Left kidney (tissue), 8 donors: ENCODE measurements at places on chromosomes 11 and 22.

DNA sequence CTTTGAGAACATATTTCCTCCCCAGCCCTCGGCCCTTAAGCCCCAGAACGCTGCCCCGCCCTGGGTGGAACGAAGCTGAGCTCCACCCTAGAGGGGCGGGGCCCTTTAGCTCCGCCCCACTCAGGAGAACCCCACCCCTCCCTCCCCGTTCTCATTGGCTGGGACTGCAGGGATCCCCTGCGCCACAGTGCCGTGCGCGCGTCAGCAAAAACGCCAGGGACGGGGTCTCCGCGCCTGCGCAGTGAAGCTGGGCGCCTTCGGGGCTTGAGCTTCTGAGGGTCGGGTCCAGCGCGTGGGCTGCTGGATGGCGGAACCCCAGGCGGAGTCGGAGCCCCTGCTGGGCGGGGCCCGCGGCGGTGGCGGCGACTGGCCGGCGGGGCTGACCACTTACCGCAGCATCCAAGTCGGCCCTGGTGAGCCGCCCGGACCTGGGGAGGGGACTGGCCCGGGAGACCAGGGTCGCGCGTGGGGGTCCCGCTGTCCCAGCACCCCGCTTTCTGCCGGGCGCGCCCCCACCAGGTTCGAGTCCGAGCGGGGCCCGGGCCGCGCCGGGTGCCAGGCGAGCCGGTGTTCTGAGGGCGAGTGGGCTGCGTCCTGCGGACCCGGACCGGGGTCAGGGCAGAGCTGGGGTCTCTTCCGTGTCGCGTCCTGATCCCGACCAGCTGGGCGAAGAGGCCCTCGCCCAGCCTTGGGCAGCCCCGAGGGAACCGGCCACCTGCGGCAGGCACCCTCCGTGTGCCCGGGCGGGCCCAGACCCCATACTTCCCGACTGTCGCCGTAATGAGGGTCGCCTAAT is at the start of gene TPCN2:
Gene TPCN2 (plus strand): TSS at position 239 of the 796 bp plus-strand sequence. CDS start 66 bp downstream, at position 305.
- peak; percentile 95 for DNase-seq

DNA sequence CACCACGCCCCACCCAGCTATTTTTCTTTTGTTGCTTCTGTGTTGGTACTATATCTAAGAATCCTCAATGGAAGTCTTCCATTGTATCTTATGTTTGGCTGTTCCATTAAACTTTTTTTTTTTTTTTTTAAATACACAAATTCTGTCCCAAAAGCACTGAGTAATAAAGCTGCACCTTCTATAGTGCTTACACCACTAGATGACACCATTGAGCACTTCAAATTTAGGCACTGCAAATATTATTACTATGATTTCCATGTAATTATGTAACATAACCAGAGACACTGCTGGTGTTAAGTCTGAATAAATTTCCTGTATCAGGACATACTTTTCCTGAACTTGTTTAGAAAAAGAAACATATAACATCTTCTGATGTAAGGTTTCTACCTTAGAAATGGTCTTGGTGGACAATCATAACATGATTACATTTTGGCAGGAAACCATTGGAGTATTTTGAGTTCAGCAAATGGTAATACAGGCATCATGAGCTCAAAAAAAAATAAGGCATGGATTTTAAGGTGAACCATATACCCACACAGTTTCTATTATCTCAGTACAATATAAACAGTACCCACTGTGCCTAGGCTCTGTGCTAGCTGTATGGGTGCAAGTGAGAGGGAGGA is 110.5 kb downstream of the ATG16L2 start:
- no peak for DNase-seq

GRCh38 chr11:129950101-129951091 is 52.2 kb downstream of the PRDM10 start:
- no peak for DNase-seq

DNA sequence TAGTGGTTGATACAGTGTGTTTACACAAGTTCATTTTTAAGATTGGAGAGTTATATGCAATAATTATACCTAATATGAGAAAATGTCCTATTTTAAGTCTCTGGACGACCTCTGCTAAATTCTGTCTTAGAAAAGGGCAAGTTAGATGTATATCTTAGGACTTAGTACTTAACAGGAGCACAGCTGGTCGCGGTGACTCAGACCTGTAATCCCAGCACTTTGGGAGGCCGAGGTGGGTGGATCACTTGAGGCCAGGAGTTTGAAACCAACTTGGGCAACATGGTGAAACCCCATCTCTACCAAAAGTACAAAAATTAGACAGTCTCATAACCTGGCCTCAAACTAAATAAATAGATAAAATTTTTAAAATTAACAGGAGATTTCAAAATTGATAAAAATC is 27.2 kb downstream of the BSX start:
- no peak for DNase-seq

DNA sequence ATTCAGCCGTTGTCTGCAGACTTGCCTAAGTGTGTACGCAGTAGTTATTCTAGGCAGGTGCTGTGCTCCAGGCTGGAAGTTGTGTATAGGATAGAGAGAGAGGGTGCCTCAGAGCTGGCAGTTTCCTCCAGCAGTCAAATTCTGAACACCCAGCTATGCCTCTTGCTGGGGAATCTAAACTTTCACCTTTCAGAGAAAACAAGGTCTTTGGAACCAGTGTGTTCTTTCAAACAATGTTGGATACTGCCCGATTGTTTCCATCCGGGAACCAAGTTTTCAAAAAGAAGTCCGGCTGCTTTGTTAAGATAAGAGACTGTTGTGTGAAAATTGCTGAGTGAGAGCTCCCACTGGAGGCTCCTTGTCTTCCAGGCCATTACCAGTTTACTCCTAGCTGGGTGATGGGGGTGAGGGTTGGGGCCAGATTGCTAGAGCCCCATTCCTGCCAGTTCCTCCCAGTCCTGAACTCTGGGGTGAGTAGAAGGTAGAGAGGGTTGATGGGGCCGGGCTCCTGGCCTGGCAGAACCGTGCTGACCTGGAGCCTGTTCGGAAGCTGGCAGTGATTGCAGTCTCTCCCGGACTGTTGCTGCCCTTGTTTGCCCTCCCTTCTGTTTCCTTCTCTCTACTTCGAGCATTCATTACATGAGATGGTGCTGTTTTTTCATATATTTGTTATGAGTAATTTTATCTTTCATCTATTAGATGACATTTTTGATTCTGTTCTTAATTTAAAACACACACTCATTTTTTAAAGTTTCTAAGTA is 150.2 kb downstream of the TEAD1 start:
- DNase-seq: no peak

GRCh38 chr22:43428005-43428485 is 16.2 kb downstream of the MPPED1 start:
- DNase-seq: no peak

GRCh38 chr22:25829237-25829636 is 87.2 kb downstream of the MYO18B start:
- no peak for DNase-seq
